ENCODE measurements at places on chromosomes 12 and 14. TPM values are rescaled to one million over a fixed set of nuclear protein-coding genes. Genes with fewer than 3 reads are reported as not detected.

Gene JPH4
- 2.7 TPM for total RNA-seq

Gene NUMB
- 57.9 TPM for total RNA-seq

Gene PLBD1
- 55.3 TPM for total RNA-seq

Gene TXNDC16
- total RNA-seq = 19.2 TPM

Gene IL26
- not detected for total RNA-seq

Gene SRRM4
- 0.42 TPM for total RNA-seq

Gene OASL
- total RNA-seq = 0.85 TPM

Gene SCNN1A
- 5.7 TPM for total RNA-seq

Gene BATF
- 5.1 TPM for total RNA-seq

Gene PA2G4
- total RNA-seq = 64.6 TPM

Gene NAV3
- 97.2 TPM for total RNA-seq

Gene LTBR
- 29.6 TPM for total RNA-seq

Gene MEG3
- total RNA-seq = 530 TPM

Gene LYZ
- total RNA-seq = 33.0 TPM

Gene SLCO1B1
- not detected for total RNA-seq

Gene MDGA2
- total RNA-seq = 6.1 TPM

Gene TBC1D30
- total RNA-seq = 3.9 TPM

Gene ARHGAP9
- total RNA-seq = 2.9 TPM

Gene ABHD12B
- not detected for total RNA-seq

Gene HSPA2
- 50.8 TPM for total RNA-seq

Gene TAS2R8
- total RNA-seq = 0.58 TPM

Gene FSCB
- total RNA-seq = 0.90 TPM

Gene ABCD4
- total RNA-seq = 30.6 TPM

Gene SELPLG
- total RNA-seq = 3.6 TPM

Gene LRRK2
- 44.1 TPM for total RNA-seq

Gene HIP1R
- total RNA-seq = 17.2 TPM

Gene ASCL1
- total RNA-seq = 0.32 TPM

Gene GSC
- 0.79 TPM for total RNA-seq

Gene TMTC1
- total RNA-seq = 24.8 TPM

Gene SYCP3
- 0.21 TPM for total RNA-seq

Gene KLRB1
- 2.3 TPM for total RNA-seq

Gene PMEL
- 1.5 TPM for total RNA-seq

Gene GALNT9
- total RNA-seq = 2.4 TPM

Gene EML1
- 77.1 TPM for total RNA-seq

Gene CLEC4A
- 2.1 TPM for total RNA-seq

Gene CLEC12A
- total RNA-seq = 1.5 TPM

Gene AQP2
- not detected for total RNA-seq

Gene AJUBA
- 28.0 TPM for total RNA-seq

Gene RAPGEF3
- total RNA-seq = 17.2 TPM

Gene POTEM
- not detected for total RNA-seq

Gene HNF1A
- not detected for total RNA-seq

Gene FAIM2
- total RNA-seq = 7.4 TPM

Gene TM7SF3
- 72.3 TPM for total RNA-seq

Gene IFNG-AS1
- 0.32 TPM for total RNA-seq

Gene DBX2
- 0.26 TPM for total RNA-seq

Gene KRT82
- total RNA-seq = not detected

Gene ADCY4
- 12.6 TPM for total RNA-seq

Gene DEPDC4
- total RNA-seq = 3.4 TPM

Gene GPN3
- total RNA-seq = 17.2 TPM

Gene USP15
- 135 TPM for total RNA-seq
